ENCODE measurements at places on chromosomes 6 and 20. TPM values are rescaled to one million over a fixed set of nuclear protein-coding genes. Genes with fewer than 3 reads are reported as not detected.

The PDE7B gene
- 2.2 TPM for total RNA-seq

The CLDN20 gene
- not detected for total RNA-seq

The FKBP1C gene
- 2.1 TPM for total RNA-seq

The EGFL8 gene
- total RNA-seq, result 1.7 TPM

The VIP gene
- not detected for total RNA-seq

Measured in A549 treated with CpdA at 1 μM for 4 hours (cell line).